DMS53 (cell line): ENCODE measurements at places on chromosomes 1 and 21.

DNA sequence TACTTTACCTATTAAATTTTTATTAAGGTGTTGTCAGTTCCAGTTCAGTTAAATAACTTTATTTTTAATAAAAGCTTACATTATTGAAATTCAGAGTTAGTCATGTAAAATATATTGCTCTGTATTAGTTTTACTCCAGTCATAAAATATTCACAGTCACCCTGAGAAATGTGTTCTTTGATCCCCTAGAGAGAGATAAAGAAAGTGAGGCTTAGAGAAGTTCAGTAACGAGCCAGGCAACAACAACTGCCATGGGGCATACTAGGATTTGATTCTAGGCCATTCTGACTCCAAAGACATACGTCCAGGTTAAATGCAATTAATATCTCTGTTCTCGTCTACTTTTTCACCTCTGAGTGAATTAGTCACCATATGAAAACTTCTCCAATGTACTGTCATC lies 761.9 kb upstream of the CXADR start:
- DNase-seq, result no peak

DNA sequence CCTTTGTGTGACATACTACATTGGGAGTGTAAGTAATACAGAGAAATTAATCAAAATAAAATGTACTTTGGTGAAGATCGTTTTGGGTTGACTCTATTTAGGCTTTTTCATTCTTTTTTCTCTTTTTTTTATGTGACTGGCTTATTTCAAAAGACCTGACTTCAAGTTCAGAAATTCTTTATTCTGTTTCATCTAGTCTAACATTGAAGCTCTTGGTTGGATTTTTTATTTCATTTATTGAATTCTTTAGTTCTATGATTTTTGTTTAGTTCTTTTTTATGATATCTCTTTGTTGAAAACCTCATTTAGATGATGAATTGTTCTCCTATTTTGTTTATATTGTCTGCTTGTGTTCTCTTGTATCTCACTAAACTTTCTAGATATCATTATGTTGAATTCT lies 35.6 kb downstream of the SLC35A3 start:
- DNase-seq, result no peak

DNA sequence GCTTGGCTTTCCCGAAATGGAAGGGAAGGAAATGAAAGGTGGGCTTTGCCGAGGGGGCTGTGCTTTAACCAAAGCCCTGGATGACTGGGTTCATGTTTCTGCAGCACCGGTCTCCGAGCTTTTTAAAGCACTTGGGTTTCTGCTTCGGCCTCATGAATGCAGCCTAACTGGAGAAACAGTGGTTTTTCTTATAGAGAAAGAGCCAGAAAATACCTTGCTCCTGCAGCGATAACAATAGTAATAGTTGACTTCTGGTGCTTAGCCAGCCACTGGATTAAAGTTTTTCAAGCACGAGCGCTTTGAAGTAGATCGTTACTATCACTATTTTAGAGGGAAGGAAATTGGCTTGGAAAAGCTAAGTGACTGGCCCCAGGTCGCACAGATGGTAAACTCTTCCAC lies 500 bp upstream of the DOCK7 start:
- no peak for DNase-seq

DNA sequence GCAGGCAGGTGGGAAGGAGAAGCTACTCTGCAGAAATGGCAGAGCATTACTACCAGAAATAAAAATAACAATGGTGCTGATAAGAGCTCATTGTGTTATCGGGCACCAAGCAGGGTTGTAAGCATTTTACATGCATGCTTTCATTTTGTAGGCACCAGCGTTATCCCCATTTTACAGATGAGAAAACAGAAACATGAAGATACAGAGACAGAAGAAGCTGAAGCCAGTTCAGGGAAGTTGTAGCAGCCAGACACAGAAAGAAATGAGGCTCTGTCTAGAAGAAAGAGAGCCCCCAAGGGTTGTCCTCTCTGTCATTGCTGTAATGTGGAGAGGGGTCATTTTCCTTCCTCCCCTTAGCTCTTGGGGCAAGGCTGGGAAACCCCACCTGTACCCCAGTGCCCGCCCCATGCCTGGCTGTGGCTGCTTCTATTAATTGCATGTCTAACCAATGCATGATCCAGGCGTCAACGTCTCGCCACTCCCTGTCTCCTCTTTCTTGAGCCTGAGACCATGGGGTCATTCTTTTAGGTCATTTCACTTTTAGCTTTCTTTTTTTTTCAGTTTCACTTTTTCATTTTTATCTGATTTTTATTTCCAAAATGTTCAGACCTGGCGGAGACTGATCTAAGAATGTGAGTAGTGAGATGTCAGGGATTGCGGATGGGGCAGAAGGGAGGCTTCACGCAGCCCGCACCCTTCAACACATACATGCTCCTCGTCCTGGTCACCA lies 6.8 kb downstream of the OLIG1 start:
- DNase-seq, result no peak

DNA sequence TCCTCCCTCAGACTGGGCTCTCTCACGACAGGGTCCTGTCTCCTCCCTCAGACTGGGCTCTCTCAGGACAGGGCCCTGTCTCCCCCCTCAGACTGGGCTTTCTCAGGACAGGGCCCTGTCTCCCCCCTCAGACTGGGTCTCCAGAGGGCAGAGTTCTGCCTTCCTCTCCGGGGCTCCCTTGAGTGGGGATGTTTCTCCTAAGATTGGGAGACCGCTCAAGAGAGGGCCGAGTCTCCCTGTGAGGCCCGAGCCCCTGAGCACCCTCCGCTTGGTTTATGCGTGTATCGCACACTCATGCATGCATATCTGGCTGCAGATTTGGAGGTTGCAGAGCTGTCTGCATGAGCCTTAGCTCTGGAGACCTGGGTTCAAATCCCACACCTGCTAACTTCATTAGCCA lies 39.3 kb upstream of the CSF3R start:
- no peak for DNase-seq

DNA sequence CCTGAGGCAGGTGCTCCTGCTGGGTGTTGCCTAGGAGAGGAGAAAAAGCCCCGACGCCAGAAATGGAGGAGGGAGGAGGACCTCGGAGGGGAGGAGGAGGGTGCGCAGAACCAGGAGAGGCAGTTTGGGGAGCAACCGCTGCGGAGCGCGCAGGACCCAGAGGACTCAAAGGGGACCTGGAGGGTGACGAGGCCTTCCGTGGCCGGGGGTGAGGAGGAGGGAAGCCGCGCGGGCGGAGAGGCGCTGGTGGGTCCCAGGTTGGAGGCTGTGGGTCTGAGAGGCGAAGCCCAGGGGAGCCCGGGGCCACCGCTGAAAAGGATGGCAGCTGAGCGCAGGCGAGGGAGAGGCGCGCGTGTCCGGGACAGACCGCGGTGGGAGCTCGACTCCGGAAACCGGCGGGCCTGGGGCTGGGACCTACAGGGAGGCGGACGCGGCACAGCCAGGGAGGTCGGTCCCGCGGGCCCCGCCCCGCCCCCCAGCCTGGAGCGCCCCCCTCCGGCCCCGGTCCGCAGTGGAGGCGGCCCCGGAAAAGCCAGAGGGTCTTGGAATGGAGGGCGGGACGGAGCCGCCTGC lies 15.1 kb downstream of the RNF223 start:
- peak; percentile 74 for DNase-seq

GRCh38 chr1:165053351-165053750 lies 303.2 kb downstream of the LMX1A start:
- DNase-seq, result peak; percentile 40

- peak; percentile 99 for DNase-seq
Observed at GRCh38 chr1:27527890-27528817, 38.2 kb upstream of the WASF2 start.

DNA sequence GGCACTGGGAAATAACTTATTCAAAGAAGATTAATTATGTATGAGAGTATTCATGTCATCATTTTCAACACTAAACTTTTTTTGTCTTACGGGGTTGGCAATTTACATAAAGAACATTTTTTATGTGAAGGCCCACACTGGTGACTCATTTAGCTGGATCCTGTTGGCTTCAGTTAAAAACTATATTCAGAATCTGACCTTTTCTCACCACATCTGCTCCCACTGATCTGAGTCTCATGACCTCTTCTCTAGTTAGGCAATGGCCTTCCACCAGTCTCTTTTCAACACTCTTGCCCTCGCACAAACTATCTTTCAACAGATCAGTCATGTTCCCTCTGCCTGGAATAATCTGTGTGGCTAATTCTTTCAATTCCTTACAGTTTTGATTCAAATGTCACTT lies 53.4 kb downstream of the TMPRSS15 start:
- no peak for DNase-seq

- DNase-seq, result no peak
Observed at GRCh38 chr1:228923973-228924686, 188.9 kb downstream of the RHOU start.

GRCh38 chr1:145891143-145891542 lies 5.5 kb upstream of the ANKRD35 start:
- DNase-seq, result peak; percentile 58

DNA sequence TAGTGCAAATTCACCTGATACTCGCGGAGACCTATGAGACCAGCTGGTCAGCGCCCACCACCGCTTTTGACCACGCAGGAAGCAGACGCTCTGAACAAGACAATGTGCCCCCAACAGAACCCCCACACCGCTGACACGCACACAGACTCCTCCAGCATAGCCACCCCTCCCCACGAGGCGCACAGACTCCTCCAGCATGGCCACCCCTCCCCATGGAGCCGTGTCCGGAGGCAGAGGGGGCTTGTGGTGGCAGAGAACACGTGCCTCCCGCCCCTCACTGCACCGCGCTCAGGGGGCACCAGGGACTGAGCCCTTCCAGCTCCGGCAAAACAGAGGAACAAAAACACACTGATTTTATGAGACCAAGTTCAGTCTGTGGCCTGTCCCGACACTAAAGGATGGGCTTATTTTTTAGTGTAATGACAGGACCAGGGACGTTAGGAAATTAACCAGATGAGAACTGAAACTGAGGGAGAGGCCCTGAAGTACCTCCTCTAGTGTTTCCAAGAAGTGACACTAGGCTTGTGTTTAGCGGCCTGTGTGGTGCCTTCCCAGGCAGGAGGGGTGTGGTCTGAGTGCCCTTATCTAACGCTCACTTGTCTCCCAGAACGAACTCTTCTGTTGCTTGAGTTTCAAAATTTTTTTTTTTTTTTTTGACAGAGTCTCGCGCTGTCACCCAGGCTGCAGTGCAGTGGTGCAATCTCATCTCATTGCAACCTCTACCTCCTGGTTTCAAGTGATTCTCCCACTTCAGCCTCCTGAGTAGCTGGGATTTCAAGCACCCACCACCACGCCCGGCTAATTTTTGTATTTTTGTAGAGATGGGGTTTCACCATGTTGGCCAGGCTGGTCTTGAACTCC lies 10.0 kb upstream of the AGPAT3 start:
- DNase-seq, result no peak

GRCh38 chr1:162166917-162167615 lies 97.6 kb downstream of the NOS1AP start:
- no peak for DNase-seq

DNA sequence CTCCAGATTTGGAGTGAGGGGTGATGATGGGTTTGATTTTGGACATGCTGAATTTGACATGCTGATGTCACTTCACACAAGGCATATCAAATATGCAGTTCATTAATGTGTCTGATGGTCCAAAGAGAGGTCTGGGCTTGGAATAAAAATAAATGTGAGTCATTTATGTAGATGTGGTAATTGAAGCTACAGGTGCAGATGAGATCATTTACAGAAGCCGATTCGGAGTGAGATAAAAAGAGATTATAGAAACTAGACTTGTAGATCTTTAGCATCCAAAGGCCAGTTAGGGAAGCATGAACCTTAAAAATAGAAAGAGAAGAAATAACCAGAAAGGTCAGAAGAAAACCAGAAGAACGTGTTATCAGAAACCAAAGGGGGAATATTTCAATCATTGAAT lies 350.9 kb upstream of the ZP4 start:
- DNase-seq, result no peak

DNA sequence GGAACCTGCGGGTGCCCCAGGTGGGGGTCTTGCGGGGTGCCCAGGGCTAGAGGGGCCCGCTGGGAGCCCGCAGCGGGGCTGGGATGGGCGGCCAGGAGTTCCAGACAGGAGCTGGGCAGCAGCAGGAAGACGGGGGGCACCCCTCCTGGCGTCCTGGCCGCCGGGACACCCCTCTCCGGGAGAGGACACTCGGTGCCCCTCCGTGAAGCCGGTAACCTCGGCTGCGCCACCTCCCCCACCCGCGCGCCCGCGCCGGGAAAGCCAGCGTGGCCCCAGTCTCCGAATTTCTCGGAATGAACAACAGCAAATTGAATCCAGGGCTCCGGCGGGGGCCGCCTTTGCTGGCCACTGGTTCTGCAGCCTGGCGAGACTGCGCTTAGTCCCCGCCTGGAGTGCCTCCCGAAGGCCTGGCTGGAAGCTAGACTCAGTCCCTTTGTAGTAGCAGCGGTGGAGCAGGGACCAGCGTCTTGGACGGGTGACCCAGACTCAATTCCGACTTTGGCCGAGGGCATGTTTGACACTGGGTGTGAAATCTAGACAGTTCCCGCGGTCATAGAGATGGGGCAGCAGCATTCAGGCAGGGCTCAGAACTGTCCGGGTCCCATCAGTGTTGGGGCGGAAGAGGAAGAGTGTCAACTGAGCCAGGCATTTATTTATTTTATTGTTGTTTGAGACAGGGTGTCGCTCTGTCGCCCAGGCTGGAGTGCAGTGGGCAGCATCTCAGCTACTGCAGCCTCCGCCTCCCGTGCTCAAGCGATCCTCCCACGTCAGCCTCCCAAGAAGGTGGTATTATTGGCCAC lies 773 bp downstream of the IFNGR2 start:
- peak; percentile 63 for DNase-seq
